OCI-LY7 (cell line): ENCODE measurements at places on chromosomes 4 and X. TPM values are rescaled to one million over a fixed set of nuclear protein-coding genes. Genes with fewer than 3 reads are reported as not detected.

GRCh38 chr4:25142468-25142867 is 17.8 kb downstream of the SEPSECS start:
- DNase-seq, result no peak

The STIM2 gene
- total RNA-seq, result 309 and 368 TPM in 2 replicates

The GABRQ gene
- total RNA-seq, result not detected in 2 replicates

GRCh38 chrX:96430756-96431455 is 253.7 kb upstream of the DIAPH2 start:
- DNase-seq, result no peak

DNA sequence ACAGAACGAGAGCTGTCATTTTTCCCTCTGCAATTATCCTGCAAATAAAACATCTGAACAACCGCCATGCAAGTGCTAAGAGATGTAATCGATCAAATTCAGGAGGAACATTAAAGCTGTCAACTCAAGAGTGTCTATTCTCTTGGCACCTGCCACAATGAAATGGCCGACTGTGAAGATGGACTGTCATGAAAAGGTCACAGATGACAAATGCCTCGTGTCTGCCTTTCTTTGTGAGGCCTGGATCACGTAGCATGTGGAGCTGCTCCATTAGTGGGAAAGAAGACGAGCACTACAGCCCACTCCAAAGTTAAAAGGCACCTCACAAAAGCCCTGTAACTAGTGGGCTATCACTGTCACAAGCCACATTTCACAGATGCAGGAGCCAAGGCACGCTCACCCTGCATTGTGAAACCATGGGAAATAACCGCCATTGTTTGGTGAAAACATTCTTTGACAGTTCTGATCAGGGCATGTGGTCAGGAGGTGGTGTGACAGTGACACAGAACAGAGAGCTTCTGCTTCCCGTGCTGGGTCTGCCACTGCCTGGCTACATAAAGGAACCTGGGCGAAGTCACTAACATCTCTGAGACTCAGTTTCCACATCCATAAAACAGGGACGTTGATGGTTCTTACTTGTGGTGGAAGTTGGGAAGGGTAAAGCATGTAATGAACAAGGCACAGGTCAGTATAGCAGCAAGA is 98.9 kb downstream of the EVC2 start:
- no peak for DNase-seq

GRCh38 chr4:4572821-4573220 is 31.0 kb upstream of the STX18 start:
- no peak for DNase-seq

The AKAP14 gene
- not detected in 2 replicates for total RNA-seq

The ZFP92 gene
- not detected in 2 replicates for total RNA-seq

DNA sequence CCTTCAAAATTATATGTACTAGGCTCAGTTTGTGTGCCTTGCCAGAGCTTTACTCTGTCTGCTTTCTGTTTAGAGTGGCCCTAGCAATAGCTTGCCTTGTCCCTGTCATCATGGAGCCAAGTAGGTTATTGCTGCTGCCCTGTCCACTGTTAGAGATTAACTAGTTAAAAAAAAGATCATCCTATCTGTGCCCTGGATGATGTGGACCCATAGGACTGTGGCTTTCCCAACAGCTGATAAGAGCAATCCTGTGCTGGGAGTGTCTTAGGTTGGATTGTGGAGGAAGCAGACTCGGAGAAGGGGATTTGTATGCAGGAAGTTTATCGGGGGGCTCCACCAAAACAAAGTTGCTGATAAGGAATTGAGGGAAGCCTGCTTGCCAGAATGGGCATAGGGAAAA is 23.8 kb downstream of the PPP1R2C start:
- no peak for DNase-seq

- DNase-seq, result no peak
These were observed 5.8 kb upstream of the CCNG2 start for GRCh38 chr4:77151241-77151640.

The EPHA5 gene
- total RNA-seq, result not detected in 2 replicates

- no peak for DNase-seq
These were observed 134.0 kb upstream of the SMAD1 start for GRCh38 chr4:145347684-145348083.

DNA sequence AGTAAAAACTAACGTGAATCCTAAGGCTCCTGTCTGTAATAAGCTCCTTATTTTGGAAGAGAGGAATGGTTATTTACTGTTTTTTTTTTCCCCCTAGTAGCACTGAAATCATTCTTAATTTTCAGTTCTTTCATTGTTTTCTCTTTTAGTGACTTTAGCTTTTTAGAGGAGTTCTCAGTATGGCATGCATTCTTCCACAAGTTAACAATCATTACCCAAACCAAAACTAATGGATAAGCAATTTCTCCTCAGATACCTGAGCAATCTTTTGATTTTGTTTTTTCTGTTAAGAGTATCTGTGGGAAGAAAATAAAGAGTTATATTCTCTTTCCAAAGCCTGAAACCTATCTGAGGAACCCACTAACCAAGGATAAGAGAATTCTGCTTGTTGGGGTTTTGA is 16.7 kb upstream of the PPA2 start:
- no peak for DNase-seq

DNA sequence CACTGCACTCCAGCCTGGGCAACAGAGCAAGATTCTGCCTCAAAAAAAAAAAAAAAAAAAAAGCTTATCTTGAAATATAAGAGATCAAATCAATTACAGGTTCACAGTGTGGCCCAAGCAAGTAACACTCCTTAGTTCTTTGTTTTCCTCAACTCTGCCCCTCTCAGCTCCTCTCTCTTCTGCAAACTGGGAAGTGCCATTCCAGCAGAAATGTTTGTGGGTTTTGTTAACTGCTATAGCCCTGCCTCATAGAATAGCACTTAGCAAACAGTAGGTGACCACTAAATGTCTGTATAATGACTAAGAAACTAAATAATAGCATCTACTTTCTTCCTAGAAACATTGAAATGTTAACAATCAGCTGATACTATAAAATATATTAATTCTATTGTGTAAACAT is 160.0 kb upstream of the NAP1L5 start:
- DNase-seq, result no peak

GRCh38 chrX:136251041-136251991 is at the start of gene MAP7D3:
Gene MAP7D3 (minus strand): TSS chrX:136251400. CDS start chrX:136251358, 42 bp downstream.
- peak; percentile 76 for DNase-seq

DNA sequence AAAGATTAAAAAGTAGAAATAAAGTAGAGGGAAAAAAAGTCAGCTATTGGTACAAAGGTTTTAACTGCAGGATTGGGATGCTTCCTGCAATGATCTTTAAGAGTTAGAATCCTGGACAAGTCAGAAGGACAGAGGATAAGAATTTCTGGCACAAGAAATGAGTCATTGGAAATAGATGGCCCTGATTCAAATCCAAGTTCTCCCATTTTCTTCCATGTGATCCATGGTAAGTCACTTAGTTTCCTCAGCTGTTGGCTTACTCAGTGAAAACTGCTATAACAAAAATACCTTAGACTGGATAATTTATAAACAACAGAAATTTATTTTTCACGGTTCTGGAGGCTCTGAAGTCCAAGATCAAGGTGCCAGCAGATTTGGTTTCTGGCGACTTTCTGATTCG is 13.3 kb upstream of the TBC1D19 start:
- no peak for DNase-seq

DNA sequence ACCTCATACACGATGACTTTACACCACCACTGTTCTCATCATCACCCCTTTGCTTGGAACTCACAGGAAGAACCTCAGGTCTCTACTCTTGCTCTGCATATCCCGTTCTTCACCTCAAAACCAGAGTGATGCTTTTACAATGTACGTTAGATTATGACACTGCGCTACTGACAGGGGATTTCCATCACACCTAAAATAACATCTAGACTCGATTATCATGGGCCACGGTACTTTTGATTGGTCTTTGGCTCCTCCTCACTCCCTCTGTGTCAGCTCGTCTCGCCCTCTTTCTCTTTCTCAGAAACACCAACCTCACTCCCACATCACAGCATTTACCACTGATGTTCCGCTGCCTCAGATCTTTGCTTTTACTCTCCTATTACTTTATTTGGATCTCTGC is 172.4 kb downstream of the TLL1 start:
- DNase-seq, result no peak

The FGFBP2 gene
- not detected in 2 replicates for total RNA-seq

DNA sequence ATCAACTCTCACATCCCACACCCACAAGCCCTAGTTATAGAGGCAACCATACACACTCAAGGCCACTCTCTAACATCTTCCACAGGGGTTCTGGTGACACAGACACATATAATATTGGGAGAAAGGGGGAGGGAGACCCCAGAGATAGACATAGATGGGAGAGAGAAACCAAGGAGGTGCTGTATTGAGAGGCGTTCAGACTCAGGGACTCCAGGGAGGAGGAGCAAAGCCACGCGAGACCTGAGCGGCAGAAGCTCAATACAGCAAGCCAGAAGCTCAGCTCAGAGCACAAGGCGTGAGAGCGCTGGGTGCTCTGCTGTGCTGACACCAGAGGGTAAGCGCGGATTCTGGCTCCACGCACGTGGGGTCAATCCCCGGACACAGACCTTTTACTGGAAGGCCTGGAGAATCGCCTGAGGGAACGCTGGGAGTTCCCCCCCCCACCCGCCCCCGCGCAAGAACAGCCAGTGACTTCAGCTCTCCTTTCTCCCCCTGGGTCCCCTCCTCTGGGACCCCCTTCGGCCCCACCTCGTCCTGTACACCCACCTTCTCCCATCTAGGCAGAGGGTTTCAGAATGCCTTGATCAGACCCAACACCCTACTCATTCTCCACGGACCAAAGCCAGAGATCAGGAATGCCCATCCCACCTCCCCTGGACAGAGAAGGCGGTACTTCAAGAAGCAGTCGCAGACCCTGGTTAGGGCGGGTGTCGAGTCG is 8.7 kb downstream of the MSX1 start:
- DNase-seq, result no peak

DNA sequence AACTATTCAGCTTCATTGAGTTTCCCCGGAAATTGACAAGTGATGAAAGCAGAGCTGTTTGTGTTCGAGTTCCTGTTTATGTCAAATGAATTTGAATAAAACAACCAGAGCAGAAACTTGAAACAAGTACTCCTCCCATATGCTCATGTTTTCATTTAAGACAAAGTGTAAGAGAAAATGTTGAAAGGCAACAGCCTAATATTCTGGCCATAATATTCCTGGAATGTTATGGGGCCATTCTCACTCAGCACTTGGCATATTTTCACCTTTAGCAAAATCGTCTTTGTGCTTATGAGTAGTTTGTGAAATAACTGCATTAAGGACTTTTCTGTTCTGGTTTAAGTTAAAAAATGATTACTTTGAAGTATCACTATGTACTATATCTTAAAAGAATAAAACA is 276.0 kb upstream of the FAT1 start:
- DNase-seq, result no peak

DNA sequence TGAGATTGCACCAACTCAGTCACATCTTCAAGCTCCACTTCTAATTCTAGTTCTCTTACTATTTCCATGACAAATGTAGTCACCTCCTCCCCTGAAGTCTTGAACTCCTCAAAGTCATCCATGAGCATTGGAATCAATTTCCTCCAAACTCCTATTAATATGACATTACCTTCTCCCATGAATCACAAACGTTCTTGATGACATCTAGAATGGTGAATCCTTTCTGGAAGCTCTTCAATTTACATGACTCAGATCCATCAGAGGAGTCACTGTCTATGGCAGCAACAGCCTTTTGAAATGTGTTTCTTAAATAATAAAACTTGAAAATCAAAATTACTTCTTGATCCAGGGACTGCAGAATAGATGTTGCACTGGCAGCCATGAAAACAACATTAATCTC is 34.5 kb downstream of the GALNTL6 start:
- no peak for DNase-seq

The XAGE2 gene
- not detected in 2 replicates for total RNA-seq

The ACTRT1 gene
- total RNA-seq, result not detected in 2 replicates

The SLC10A4 gene
- total RNA-seq, result not detected in 2 replicates

- DNase-seq, result no peak
These were observed 458.8 kb upstream of the LCORL start for GRCh38 chr4:18480342-18480741.

DNA sequence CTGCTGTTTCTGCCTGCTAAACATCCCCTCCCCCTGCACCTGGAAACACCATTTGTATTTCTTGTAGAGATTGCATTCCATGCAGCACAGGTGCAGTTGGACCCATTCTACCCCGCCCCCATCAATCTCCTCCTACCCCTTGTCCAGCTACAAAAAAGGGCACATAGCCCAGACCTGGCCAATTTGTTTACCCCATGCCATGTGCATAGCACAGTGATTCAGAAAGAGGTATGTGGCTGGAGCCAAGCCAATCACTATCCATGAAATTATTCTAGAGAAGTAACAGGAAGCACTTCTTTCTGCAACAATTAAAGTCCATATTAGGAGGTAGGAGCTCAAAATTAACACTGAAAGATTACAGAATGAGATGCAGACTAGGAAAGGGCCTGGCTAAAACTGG is 20.2 kb upstream of the TMEM184C start:
- no peak for DNase-seq

The DTHD1 gene
- not detected in 2 replicates for total RNA-seq

The FAM241A gene
- 9.5 and 10.5 TPM in 2 replicates for total RNA-seq

DNA sequence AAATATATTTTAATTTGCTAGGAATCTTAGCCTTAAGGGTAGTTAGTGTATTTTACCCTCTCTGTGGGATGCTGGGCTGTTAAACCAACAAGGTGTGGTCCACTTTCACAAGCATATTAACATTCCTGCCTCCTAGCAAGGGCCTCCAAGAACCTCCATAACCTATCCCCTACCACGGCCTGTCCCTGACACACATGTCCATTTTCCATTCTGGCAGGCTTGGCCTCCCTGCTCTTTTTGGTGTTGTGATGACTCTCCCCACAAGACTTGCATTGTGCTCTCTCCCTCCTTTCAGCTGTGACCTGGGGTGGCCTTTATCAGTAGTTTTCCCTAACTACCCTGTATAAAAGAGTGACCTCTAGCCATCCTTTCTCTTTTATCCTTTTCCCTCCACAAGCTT is 120.2 kb downstream of the KLHL8 start:
- DNase-seq, result no peak

DNA sequence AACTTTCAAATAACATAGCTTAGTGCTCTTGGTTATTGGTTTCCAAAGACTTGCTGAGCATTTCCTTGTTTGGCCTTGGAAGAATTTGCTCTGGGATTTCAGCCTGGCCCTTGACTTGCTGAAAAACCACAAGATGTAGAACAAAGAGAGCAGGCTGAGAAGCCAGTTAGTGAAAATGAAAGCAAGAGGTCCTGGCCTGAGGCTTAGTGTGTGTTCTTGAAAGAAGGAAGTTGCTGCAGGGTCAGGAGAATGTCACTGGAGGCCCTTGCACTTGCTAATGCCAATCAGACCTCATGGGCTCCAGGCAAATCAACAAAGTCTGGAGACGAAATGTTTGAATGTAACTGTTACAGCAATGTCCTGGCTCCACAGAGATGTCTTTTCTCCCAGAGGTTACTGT is 79.4 kb downstream of the SYNPO2 start:
- peak; percentile 40 for DNase-seq

The BMX gene
- total RNA-seq, result not detected in 2 replicates

- DNase-seq, result no peak
These were observed 248.4 kb upstream of the NDST4 start for GRCh38 chr4:115361781-115362180.

The MSX1 gene
- 2.0 and 2.1 TPM in 2 replicates for total RNA-seq

GRCh38 chrX:25020905-25021449 is 5.2 kb upstream of the ARX start:
- DNase-seq, result peak; percentile 25

DNA sequence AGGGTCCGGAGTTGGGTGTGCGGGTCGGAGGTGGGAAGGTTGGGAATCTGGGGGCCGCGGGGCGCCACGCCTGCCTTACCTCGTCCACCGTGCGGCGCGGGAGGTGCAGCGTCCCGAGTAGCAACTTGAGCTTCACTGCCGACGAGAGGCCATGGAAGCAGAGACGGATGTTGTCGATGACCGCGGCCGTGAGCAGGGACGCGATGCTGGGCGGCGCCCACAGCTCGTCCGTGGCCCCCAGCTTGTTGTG is 178 bp downstream of the NELFA start:
- DNase-seq, result no peak
